Kidney glomerular epithelial cell (primary cell): ENCODE measurements at places on chromosomes 3 and 15.

DNA sequence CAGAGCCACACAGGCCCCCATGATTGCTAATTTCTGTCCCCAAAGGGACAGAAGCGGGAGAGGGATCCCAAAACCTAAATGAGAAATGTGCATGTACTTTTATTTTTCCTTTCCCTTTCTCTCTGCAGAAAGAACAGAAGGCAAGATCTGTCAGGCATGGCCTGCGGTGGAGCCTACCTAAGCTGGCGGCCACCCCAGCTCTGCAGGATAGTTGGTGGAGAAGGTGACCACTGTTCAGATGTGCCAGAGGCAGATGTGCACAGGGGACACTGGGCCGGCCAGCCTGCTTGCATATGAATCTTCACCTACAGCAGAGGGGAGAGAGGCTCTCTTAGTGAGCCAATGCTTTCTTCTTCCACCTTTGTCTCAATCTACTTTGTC lies 2.1 kb upstream of the AMOTL2 start:
- DNase-seq, result no peak

- DNase-seq, result peak; percentile 12
These were observed 80.9 kb downstream of the THBS1 start for GRCh38 chr15:39661776-39662175.

DNA sequence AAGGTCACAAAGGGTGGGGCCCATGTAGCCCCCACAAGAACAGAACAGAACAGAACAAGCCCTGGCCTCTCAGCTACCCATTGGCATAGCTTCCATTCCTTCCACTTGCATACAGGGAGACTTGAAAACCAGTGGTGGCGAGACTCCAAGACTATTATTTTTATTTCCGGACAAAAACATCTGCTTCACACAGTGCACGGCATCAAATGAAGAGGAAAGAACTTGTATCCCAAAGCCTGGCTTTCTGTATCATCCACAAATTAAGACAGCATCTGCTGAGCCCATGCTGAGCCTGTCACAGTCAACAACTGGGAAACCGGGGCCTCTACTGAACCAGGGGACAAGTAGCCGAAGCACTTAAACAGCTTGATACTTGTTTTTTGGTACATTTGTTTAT lies 56.0 kb downstream of the CLEC3B start:
- no peak for DNase-seq

DNA sequence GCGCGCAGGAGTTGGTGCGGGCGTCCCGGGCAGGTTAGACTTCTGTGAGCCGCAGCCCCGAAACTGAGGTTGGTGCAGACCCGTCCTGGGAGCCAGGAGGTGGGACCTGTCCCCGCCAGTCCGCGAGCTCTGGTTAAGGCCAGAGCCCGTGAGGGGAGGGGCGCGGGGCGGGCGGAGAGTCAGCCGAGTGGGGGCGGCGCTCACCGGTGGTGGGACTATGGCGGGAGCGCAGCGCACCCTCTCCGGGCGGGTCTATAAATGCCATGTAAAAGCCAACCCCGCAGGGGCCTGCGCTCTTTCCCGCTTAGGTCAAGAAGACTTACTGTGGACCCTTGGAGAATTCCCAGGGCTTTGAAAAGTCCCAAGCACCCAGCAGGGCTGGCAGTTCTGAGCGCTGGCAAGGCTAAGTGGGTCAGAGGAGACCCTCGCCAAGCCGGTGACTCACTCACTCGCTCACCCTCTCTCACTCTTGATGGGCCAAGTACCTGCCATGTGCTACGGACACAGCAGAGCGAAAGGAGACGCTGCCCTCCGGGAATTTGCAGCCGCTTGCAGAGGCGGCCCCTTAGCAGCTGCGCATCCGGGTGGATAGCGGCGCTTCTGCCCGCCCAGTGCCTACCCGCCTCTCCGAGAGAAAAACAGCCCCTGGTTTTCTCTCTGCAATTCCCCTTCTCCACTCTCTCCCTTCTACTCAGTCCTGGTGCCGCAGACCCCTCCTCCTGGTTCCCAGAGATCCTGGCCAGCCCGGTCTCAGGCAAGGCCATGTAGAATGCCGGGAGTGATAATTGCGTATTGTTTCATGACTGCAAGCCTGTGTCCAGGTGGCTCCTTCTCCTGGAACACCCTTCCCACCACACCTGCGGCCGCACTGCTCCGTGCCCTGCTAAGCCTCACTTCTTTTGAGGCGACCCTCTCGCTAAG lies at the start of gene ALDH1L1:
TSS of gene ALDH1L1 (minus strand) at position 110 of the 921 bp plus-strand sequence. CDS start 19,607 bp downstream, outside the sequence.
- no peak for DNase-seq

- no peak for DNase-seq
These were observed 353.6 kb downstream of the CNTN4 start for GRCh38 chr3:2452249-2452648.

DNA sequence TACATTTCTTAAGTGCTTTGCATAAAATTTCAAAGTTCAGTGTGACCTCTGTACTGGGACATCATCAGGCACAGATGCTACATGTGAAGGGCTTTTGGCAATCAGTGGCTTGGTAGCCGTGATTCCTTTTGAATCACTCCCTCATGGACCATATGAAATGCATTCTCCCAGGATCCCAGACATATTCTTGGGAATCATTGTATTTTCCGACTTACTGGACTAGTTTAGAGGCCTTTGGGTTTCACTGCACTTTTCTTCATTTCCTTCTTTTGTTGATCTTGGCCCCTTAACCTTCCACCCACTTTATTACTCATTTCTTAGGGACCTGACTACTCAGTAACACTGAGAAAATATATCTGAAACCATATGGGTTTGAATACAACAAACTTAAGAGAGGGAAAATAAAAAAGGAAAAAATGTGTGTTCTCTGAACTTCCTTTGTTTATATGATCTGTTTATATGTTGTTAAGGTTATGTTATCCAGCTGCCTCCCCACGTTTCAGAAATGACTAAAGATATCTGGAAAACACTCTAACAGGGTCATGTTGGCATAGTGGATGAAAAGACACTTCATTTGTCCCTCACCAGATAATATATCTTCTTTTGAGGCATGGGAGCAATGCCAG lies 35.1 kb downstream of the HMG20A start:
- peak; percentile 45 for DNase-seq

- no peak for DNase-seq
These were observed 16.2 kb downstream of the ARL14 start for GRCh38 chr3:160693191-160693590.

DNA sequence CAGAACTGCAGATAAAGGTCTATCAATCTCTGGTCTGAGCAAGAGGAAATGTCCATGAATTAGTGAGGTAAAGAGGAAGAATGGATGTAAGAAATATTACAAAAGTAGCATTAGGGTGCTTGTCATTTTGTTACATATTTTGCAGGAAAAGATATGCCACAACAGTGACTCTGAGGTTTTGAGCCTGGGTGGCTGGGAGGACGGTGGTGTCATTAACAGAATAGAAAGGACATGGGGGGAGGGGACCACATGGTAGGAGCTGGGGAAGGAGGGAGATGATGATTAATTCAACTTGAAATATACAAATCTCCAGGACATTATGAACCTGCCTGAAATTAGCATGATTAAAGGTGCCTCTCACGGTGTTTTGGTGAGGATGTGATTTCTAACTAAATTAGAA lies 245.5 kb upstream of the MDFIC2 start:
- DNase-seq, result no peak

DNA sequence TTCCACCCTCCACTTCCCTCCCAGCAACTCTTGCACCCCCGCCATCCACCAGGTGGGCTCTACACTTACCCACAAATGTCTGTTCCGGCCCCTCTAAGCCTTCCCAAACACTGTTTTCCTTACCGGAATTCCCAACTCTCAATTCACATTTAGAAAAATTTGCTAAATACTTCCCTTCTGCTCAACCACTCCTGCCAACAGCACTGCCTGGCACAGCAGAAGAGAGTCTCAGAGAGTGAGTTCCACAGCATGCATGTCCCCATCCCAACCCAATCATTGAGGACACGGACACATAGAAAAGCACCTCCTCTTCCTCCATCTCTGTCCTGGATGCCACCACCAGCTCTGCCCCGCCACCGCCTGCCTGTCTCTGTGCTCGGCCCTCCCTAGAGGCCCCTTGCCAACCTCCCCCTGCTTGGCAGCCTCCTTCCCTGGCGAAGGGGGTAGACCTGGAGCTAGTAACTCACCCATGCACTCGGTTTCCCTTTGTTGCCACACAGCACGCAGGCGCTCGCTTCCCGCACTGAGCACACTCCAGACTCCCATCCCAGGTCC lies 66.2 kb upstream of the SLC6A1 start:
- DNase-seq, result no peak

DNA sequence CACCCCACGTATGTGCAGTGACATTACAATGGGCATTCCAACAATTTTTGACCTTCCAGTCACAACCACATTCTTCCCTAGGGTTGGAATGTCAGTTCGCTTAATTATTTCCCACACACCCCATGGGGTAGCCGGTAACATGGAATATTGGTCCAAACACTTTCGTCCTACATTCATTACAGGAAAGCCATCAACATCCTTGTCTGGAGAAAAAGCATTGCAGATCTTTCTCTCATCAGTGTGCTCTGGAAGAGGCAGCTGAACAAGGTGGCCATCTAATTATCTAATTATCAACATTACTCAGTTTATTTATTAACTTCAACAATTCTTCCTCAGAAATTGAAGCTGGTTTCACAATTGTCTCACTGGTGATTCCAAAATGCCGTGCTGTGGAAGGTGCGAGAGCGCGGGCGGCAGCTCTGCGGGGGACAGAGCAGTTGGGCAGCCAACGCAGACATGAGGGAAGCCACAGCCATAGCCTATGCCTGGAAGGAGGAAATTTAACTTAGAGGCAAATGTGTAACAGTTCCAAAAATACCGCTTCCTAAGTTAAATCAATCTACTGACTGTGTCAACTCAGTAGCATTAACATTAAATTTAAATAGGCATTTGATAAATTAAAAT lies 1158.9 kb upstream of the EPHA6 start:
- DNase-seq, result peak; percentile 7

DNA sequence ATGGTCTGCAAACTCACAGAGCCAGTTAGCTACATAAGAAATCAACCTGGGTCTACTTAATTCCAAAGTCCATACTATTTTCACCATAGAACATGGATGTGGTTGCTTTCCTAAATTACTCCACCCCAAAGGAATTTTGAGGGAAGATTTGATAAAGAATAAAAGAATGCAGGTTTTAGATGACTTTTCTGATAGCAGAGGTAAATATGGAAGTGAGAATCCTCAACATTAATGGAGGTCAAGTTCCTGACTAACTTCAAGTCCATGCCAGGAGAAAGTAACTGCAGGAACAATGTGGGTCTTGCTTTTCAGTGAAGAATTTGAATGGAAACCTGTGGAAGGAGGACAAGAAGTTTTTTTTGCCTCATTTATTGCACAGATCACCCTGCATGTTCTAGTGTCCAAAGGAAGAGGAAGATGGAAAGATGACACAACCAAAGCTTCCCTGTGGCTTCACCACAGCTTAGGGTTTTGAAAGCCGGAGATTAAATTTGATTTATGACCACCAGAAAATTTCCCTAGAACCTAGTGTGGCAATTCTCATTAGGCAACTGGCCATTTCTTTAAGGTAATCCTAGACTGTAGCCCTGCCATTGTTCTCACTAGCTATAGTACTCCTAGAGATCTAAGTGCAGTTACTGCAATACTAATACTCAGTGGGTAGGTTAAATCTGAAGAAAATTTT lies 429.7 kb downstream of the RAP2B start:
- DNase-seq, result no peak

DNA sequence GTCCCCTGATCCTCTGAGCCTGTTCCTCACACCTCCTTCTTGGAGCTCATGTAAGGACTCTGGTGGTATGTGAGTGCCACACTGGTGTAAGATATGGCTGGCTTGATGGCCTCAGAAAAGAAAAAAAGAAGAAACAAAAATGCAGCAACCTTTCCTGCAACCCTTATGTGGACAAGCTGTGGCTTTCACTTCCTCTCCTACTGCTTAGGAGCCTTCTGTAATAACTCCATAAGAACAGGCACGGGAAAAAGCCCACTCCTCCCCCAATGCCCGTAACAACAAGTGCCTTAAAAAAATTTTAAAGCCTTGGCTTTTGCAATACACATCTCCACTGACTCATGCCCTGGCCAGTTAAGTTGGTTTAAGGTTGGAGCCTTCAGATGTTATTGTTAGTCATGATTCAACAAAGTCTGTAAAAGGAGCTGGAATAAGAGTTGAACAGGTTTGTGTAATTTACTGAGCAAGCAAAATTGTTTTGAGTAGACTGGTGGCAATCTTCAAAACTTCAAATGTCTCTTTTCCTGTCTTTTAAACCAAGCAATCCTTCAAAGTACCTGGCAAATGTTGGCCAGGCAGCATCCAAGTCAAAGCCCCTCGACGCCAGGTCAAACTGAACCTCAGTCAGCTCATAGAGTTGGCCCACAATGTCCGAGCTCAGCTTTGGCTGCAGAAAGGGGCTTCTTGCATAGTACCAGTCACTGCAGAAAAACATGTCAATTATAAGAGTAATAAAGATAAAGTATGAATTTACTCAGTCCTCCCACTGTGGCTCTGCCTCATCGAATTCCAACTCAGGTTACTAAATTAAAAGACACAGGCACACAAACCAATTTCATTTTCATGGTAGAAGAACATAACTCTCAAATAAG lies 22.9 kb downstream of the FYCO1 start:
- DNase-seq, result peak; percentile 90
